Activated naive CD4-positive, alpha-beta T cell treated with anti-CD3 and anti-CD28 coated beads, Interleukin-2, amount 50 U/mL, for 72 hours (primary cell): ENCODE measurements at places on chromosomes 16 and 17. TPM values are rescaled to one million over a fixed set of nuclear protein-coding genes. Genes with fewer than 3 reads are reported as not detected.

DNA sequence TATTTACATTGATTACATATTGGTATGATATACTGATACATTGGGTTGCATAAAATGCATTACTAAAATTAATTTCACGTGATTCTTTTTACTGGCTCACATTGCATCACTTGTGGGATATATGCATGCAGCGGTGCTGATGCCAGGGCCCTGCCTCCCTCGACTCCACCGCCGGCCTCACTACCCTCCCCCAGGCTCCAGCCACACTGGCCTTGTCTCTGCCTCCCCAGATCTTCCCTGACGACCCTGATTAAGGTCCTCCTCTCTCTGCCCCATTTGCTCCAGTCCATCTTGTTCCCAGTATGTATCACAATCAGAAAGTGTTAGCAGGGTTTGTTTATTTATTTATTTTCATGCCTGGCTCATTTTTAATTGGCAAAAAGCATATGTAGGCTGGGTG lies 306.8 kb downstream of the FOXL1 start:
- no peak for DNase-seq

DNA sequence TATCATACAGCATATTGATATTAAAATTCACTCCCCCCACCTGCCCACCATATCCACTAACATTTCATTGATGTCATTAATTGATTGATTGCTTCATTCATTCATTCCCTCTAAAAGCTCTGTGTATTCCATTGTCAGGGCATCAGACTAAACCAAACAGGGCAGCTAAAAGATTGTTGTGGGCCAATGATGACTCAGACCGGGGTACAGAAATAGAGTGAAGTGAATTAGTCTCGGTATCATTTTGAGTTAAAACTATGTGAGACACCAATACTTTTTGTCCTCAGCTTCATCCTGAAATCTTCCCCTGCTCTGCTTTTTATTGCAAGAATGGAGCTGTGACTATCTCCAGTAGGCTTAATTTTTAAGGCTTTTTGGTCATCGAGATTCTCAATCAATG lies 868.3 kb downstream of the CDH11 start:
- no peak for DNase-seq

GRCh38 chr17:16915752-16916556 lies 56.0 kb downstream of the TNFRSF13B start:
- peak; percentile 37 for DNase-seq

GRCh38 chr16:28293601-28293960 lies 1.3 kb downstream of the SBK1 start:
- no peak for DNase-seq

DNA sequence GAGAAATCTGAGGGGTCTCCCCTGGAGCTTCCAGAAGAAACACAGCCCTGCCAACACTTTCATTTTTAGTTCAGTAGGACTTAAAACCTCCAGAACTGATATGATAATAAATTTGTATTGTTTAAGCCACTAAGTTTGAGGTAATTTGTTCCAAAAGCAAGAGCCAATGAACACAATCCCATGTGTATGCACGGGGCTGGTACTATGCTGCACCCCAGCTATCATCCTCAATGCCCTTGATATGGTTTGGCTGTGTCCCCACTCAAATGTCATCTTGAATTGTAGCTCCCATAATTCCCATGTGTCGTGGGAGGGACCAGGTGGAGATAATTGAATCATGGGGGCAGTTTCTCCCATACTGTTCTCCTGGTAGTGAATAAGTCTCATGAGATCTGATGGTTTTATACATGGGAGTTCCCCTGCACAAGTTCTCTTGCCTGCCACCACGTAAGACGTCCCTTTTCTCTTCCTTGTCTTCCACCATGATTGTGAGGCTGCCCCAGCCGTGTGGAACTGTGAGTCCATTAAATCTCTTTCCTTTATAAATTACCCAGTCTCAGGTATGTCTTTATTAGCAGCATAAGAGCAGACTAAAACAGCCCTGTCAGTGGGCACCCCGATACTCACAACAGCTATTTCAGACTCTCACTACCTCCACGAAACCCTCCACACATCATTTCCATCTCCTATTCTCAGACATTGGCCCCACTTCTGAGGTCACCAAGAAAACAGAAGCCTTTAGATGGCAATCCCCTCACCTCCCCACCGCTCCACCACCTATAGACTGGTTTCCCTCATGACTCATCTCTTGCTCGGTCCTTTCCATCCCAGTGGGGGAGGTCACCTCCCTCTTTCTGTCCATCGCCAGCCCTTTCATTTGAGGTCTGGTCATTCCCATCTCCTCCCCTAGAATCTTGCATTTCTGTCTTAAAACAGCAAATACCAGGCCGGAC lies 8.9 kb upstream of the CACNG1 start:
- no peak for DNase-seq

- DNase-seq = no peak
These were observed 4.9 kb downstream of the FASN start for GRCh38 chr17:82092995-82093751.

GRCh38 chr16:55221836-55222235 lies 102.2 kb upstream of the IRX6 start:
- no peak for DNase-seq

GRCh38 chr16:84665359-84665758 lies 17.0 kb downstream of the KLHL36 start:
- no peak for DNase-seq

DNA sequence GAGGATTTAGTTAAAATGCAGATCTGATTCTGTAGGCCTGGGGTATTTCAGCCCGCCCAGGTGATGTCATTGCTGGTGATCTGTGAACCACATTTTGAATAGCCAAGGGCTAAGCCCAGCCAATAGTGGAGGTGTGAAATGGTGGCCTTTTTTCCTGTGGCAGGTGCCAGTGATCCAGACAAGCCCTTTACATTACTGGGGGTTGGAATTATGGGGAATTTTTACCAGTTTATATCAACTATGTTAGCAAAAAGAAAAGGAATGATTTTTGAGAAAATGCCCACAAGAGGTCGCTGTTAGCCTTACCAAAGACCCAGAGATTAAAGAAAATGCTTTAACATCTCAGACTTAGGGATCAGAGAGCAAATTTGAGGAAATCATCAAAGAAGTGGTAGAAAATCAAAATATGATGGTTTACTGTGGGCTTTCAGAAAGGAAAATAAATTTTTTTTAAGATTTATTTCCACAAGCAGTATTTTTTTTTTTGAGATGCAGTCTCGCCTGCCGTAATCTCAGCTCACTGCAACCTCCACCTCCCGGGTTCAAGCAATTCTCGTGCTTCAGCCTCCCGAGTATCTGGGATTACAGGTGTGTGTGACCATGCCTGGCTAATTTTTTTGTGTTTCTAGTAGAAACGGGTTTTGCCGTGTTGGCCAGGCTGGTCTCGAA lies 3.9 kb downstream of the VPS35L start:
- DNase-seq = peak; percentile 22

GRCh38 chr17:15238057-15238456 lies 27.1 kb downstream of the PMP22 start:
- no peak for DNase-seq

DNA sequence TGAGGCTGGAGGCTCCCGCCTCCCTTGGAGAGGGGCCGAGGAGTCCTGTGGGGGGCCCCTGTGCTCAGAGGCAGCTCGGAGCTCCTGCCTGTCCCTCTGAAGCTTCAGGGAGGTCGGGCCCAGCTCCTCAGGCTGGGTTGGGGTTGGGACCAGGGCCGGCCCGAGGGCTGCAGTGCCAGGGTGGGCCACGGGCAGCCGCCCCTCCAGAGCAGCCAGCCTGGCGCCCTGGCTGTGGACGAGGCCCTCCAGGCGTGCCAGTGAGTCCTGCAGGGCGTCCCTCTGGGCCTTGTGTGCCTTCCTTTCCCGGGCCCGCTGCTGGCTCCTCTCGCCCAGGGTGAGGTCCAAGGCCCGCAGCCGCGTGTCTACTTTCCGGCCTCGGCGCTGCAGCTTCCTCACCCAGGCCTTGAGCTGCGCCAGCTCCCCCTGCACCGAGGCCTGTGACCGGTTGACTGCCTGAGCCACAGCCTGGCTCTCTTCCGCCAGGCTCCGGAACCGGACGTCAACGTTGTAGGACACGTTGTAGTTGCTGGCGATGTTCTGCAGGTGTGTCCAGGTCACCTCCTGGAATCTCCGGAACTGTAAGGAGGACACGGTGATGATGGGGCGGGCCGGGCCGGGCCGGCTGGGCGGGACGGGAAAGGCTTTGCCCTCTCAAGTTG lies 1.2 kb downstream of the PTX4 start:
- DNase-seq = no peak

DNA sequence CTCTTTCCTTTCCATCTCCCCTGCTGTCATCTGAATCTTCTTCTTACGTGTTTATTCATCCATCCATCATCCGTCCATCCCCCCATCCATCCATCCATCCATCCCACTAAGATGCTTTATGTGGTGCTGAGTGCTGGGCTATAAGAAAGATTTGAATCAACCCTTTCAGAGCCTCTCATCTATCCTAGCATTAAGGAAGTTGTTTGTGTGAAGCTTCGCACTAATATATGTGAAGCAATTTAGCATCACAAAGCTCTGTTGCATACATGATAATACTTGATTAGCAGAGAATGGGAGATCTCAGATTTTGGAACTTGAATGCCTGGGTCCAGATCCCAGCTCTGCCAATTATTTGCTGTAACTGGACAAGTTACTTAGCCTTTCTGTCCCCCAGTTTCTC lies 255.7 kb downstream of the SHISA9 start:
- no peak for DNase-seq

GRCh38 chr17:41343029-41343428 lies 7.6 kb downstream of the KRT33A start:
- DNase-seq = no peak

DNA sequence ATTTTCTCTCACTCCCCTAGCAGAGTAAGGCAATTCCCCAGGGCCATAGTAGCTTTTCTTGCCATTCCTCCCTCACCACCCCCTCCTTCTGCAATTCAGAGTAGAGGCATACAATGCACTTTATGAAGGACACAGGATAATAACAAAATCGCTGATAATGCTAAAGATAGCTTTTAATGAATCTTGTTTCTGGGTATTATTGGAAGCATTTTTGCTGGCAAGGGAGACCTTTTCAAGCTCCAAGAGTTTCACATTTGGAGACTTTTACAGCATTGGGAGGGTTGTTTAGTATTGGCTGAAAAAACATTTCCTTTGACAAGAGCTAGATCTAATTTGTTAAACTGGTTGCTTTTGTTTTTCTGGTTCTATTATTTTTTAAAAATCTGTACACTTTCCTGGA lies 573.0 kb upstream of the C16orf82 start:
- DNase-seq = no peak

- DNase-seq = no peak
These were observed 7.1 kb downstream of the ZNF385C start for GRCh38 chr17:42090964-42091790.

DNA sequence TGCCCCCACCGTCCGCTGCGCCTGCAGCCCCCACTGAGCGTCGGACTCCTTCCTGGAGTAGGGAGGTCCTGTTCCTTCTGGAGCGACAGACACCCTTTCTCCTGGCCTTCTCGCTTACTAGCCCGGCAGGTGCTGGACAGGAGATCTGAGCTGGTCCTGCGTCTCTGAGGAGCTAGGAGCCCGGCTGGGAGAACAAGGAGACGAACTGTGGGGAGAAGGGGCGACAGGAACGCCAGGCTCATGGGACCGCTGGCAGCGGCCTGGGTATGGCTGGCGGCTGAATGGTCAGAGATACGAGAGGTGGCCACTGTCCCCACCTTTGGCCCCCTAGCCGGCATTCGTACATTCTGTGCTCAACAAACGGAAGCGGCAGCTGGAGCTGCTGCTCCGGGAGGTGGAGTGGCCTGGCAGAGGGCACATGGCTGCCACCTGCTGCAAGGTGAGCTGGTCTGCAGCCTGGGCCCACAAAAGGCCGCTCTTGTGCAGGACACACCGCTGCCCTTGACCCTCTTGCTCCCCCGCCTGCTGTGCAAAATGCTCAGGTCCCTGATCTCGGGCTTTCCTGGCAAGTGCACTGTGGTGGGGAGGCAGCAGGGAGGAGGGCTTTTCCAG lies 2066.7 kb downstream of the TP53TG3F start:
- DNase-seq = no peak

GRCh38 chr16:28172336-28172735 lies 39.4 kb downstream of the XPO6 start:
- DNase-seq = no peak

GRCh38 chr17:55350825-55351205 lies 70.8 kb downstream of the MMD start:
- DNase-seq = no peak

DNA sequence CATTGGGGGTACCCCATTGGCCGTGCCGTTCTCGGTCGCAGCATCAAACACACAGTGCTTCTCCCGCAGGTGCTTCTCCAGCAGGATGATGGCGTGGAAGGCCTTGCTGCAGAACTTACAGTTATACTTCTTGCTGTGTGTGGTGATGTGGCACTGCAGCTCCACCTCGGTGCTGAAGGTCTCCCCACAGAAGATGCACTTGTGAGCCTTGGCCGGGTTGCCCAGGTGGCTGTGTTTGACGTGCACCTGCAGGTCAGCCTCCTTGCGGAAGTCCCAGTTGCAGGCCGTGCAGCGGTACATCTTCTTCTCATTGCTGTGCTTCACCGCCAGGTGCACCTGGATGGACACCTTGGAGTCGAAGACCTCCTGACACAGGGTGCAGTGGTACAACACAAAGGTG lies 219.3 kb downstream of the ZNF423 start:
- DNase-seq = no peak

- DNase-seq = no peak
These were observed 31.0 kb downstream of the HASPIN start for GRCh38 chr17:3754458-3755334.

GRCh38 chr16:10178526-10178925 lies 3.7 kb downstream of the GRIN2A start:
- DNase-seq = no peak

DNA sequence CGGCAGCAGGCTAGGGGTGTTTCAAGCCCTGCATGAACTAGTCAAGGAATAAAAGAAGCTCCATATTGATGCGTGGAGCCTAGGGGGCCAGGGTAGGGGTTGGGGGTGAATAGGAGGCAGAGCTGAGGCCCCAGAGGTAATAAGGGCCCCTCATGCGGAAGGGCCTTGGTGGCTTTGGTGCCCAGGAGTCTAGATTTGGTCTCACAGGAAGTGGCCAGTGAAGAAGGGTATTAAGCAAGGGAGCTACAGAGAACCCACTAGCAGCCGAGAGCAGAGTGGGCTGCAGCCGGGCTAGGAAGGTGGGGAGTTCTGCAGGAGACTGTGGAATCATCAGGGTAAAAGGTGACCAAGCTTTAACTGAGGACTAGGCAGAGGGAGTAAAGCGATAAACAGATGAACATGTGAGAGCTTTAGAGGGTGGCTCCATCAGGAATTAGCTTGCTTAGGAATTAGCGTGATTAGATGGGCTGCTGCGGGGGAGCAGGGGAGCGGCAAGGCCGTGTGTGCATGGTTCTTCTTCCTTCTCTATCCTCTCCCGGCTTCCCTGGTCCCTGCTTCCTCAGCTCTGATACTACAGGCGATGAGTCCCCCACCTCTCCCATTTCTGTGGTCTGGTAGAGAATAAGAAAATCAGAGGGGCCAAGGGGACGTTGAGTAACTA lies 9.8 kb downstream of the GNGT2 start:
- no peak for DNase-seq

GRCh38 chr16:79452671-79453070 lies 147.9 kb downstream of the MAF start:
- no peak for DNase-seq

ZACN gene
- total RNA-seq = 15.7 TPM

KRT36 gene
- total RNA-seq = not detected

IQCK gene
- total RNA-seq = 2.3 TPM

CPNE7 gene
- 28.2 TPM for total RNA-seq

ENDOV gene
- 13.0 TPM for total RNA-seq

YPEL2 gene
- 7.0 TPM for total RNA-seq

TVP23C gene
- total RNA-seq = 11.2 TPM

SLC38A8 gene
- total RNA-seq = not detected

TGFB1I1 gene
- total RNA-seq = 0.73 TPM
